ENCODE measurements at places on chromosomes 13 and 19.

DNA sequence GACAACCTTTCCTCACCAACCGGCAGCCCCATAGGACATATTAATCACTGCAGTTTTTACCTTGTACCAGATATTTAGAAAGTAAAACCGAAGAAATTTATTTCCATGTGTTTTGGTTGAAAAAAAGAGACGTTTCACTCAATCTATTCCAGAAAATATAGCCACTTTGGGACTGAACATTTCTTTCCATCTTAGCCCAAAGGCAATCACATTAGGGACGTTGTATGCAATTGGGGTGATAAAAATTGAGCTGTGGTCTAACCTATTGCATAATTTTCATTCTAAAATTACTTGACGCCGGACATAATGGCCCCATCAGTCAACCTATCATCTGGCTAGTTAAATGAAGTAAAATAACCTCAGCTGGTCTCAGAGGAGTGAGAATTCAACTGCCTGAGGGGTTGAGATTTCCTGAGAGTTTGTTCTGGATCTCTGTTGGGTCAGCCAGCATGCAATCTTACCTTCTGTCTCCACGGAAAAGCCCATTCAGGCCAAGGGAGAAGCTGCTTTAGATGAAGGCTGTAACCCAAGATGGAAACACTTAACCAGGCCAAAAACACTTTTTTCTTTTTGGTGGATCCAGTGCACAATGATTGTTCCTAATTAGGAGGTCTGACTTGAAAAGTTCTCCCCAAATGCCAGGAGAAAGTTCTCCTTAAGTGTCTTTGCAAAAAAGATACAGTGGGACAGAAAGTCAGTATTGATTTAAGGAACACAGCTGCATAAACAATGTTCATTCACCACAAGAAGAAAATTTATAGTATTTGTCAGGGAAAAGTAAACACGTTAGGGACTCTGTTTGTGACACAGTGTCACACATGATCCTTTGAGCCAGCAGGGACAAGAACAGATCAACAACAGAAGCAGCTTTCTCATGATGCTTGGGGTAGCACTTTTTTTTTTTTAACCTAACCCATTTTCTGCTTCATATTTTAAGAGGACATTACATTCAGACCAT, 34.1 kb downstream of the DLEU7 start:
- DNase-seq, result no peak

- no peak for DNase-seq
Observed at GRCh38 chr13:29987340-29987739, 136.9 kb upstream of the UBL3 start.

DNA sequence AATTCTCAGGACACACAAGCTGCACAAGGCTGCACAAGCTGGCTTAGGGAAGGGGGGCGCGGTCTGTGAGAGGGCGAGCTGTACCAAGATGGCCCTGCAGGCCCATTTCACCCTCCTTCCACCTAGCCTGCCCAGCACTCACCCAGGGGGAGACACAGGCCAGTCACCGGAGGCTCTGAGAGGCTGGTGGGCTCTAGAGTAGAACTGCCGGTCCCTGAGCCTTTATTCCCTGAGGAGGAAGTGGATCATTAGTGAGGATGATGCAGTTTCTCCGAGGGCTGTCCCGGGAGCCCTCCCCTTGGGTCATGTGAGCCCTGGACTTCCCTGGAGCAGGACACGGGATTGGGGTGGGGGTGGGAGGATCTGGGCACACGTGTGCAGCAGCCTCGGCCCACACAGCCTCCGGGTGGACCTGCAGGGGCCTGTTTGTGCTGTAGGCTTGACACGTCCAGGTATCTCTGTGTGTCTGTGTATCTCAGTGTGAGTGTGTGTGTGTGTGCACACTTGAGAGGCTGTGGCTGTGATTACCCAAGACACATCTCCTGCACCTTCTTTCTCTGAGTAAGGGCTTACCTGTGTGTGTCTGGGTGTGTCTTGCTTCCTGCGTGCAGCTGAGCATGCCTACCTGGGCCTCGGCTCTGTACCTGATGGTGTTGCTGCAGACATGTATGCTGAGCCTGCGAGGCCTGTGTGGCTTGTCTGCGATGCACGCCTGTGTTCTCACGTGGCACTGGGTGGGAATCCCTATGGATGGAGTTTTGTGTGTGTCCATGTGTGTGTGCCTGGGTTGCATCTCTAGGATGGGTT, at the start of gene ACP5:
Gene ACP5 (minus strand): TSS at position 195 of the 807 bp plus-strand sequence. CDS start 328 bp downstream, outside the sequence.
- DNase-seq, result no peak

DNA sequence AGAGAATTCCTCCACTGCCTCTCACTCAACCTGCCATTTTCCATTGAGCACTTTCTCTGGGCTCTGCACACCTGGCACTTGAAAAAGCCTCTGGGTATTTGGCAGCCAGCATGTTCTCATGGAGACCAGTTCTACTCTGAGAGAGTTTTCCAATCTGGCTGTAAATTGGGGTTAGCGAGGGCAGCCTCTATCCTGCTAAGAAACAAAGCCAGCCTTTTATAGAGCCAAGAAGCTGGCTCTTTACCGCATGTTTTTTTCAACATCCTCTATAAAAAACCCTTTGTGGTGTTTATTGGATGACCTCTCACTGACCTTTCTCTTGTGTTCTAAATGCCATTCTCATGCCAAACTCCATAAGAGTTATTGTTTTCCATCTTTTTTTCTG, 52.6 kb upstream of the RCBTB2 start:
- no peak for DNase-seq

- no peak for DNase-seq
Observed at GRCh38 chr13:104460554-104460953, 1394.3 kb upstream of the SLC10A2 start.

GRCh38 chr13:80437231-80437630, 96.3 kb upstream of the SPRY2 start:
- no peak for DNase-seq

DNA sequence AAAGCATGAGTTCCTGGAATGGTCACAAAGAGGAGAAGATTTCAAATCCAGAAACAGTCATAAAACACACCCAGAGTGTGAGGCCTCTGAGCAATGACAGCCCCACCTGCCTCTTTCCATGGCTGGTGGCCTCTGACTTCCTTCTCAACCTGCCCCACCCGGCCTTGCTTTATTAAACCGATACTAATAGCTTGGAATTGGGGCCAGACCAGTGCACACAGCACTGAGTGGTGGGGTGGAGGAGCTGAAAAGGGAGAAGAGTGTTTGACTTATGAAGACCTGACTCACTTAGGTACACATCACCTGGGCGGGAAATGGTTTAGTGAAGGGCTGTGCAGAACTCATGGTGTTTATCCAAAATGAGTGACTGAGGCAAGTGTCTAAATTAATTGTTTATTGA, 20.7 kb upstream of the CEACAM6 start:
- no peak for DNase-seq

- no peak for DNase-seq
Observed at GRCh38 chr19:29946645-29947044, 4.6 kb downstream of the URI1 start.

DNA sequence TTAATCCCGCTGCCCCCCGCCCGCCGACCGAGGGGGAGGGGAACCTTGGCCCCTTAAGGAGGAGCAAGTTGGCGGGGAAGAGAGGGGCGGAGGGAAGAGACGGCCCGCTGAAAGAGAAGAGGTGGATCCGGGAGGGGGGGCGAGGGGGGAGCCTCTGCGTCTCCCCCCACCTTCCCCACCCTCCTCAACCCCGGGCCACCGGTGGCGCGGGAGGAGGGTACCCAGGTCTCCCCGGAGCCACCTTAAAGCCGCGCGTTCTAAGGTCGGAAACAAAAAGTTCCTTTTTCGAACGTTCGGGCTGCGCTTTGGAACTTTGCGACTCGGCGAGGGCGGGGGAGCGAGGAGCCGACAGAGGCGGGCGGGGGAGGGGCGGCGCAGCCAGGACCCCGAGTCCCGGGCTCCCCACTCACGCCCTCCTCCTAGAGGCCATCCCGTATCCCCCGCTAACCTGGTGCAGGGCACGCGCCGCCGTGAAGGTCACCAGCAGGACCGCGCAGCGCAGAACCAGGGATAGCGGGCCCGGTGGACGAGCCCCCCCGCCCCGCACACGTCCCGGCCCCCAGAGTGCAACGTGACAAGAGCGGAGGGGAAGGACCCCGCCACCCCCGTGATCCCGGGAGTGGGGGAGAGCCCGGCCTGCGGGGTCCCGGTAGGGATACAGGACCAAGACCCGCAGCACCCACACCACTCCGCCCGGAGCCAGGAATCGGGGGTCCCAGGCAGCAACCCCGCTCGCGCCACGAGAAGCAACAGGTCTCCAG, 659 bp downstream of the ERF start:
- DNase-seq, result no peak

DNA sequence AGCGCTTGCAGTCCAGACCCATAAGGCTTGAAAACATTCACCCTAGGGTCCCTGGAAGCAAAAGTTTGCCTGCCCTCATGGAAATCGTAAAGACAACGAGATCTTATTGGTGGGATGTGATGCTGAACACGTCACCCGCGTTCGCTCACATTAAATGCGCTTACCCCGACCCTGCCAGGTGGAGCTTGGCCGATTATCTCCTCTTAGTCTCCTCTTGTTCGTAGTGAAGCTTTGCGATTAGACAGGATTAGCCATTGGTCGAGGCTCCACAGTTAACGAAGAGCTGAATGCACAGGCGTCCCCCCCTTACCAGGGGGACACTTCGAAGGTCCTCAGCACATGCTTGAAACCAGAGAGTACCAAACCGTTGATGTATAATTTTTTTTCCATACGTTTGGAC, 16.0 kb upstream of the KDM4B start:
- DNase-seq, result no peak

DNA sequence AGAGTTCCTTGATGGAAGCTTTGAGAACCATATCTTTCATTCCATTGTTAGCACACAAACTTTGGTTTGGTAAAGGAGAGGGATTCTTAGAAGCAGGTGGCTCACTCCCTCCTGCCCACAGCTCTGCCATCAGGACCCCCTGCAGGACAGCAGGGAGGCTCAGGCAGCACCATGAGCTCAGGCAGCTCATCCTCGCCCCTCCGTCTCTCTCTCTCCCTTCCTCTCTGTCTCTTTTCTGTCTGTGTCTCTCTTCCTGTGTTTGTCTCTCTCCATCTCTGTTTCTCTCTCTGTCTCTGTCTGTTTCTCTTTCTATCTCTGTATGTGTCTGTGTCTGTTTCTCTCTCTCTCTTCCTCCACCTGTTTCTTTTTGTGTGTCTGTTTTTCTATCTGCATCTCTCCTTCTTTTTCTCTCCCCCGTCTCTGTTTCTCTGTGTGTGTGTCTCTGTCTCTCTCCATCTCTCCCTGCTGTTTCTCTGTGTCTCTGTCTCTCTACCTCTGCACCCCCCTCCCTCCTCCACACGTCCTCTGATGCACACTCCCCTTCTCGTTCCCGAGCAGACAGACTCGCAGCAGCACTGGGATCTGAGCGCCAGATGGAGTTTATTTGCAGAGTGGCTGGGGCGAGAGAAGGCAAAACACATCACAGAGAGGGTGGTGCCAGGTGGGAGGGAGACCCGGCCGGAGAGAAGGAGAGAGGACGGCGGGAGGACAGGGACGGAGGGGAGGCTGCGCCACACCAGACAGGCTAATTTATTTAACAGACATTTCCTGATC, 8.7 kb downstream of the SBK2 start:
- DNase-seq, result no peak

Measured in GM04503 (cell line).